ENCODE measurements at places on chromosomes 6 and 20. TPM values are rescaled to one million over a fixed set of nuclear protein-coding genes. Genes with fewer than 3 reads are reported as not detected.

Gene FGD2
- total RNA-seq: 4.3 TPM

DNA sequence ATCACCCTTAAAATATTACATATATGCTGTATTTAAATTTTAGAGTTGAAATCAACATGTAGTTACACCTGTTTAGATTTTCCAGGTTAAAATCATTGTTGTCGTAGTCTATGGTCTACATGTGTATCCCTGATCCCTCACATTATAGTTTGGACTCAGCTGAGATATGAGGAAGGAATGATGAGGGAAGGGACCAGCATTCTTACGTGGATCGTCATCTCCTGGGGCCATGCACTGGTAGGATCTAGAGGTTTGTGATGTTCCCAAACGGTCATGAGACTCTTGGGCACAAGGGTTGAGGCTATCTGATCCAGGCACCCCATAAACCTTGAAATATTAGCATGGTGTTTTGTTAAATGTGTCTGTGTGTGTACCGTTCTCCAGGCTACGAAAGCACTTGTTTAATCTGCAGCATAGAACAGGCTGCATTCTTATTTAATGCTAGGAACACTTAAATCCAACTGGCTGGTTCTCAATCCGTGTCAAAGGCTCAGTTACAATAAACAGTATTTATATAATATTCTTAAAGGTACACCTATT, 55.4 kb downstream of the IPCEF1 start:
- no peak for DNase-seq

DNA sequence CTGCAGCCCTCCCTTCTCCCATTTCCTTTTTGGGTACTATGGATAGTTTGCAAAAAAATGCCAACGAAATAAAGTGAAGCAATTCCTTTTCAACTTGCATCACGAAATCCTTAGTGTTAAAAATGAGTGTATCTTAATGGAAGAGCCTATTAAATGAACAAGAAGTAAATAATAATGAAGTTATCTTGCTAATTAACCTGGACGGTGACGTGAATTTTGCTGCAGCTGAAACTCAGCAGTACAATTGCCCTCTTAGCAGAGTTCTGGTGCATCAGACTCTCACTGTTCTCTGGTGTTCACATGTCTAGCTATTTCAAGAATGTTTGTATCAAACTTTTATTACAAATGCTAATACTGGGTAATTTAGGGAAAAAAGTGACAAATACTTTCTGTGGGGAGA, 119.7 kb upstream of the HDAC2 start:
- DNase-seq: no peak

Gene KIF25
- total RNA-seq: not detected

DNA sequence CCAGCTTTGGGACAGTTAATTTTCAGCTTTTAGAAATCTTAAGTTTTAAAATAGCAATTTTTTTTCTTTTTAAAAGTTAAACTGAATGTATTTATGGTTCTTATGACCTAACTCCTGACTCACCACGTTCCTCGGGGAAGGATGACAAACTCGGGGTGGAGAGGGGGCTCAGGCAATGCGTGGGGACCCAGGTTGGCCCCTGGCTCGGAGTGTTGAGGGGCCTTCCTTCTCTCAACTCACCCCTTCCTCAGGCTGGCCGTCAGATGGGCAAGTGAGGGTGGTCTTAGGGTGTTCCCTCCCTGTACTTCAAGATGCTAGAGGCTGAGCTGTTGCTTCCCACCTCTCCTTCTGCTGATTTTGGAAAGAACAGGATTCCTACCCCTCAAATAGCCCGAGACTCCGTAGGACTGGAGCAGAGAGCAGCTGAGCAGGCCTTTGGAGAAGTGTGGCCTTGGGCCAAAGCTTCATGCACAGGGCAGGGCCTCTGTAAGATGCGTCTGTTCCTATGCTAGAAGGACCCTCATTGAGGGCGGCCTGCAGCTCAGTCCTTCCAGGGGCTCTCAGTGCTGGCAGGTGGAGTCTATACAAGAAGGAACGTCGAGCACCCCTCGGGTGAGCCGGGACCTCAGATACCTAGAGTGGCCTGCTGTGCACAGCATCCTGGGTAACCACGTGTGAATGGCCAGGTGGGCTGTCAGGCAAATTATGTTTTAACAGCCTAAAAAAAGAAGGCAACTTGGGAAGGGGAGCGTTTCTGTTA, 79.3 kb downstream of the TCP11 start:
- DNase-seq: no peak

Gene CST3
- total RNA-seq: 461 TPM

DNA sequence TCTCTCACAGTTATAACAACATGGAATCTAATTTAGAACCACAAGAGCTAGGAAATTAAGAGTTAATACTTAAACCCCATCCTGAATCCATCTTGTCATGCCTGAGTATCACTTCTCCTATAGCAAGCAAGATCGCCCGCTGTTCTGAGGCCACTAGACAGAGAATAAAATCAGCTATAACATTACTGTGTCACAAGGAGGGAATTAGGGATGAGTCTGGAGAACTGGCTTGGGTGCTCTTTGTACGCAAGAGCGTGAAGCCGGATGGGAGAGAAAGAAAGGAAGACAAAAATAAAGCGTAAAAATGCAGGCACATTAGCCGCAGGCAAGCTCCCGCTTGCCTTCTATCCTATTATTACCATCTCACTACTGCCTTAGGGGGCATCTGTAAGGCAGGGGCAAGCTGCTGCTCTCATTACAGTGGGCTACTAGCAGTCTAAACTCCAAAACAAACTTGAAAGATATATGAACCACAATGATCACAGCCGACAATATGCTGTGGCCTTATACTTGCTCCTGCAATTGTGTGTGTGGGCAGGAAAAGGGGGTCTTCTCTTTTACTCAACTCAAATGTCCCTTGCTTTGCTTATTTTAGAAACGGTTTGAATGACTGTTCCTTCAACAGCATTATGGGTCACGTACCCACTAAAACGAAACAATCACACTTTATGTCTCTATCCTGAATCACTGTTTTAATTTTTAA, 81.9 kb downstream of the GJA10 start:
- no peak for DNase-seq

DNA sequence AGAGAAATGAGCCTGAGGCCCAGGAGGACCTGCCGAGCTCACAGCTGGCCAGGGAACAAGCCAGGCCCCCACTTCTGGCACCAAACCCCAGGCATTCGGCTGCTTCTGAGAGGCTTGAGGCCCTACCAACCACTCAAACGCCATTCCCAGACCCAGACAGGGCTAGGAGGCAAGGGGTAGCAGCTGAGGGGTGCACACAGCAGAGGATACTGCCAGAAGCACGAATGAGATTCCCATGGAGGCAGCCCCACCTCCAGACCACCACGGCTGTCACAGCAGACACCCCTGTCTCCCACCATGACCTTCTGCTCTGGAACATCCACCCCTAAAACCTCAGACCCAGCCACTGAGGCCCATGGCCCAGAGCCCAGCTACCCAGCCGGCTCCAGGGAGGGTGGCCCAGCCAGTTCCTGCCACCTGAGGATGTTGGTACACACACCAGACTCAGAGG, 36.1 kb downstream of the NTSR1 start:
- no peak for DNase-seq

GRCh38 chr6:157453978-157454377, 73.0 kb downstream of the ZDHHC14 start:
- DNase-seq: no peak

GRCh38 chr6:1409774-1410465, 20.5 kb downstream of the FOXF2 start:
- no peak for DNase-seq

DNA sequence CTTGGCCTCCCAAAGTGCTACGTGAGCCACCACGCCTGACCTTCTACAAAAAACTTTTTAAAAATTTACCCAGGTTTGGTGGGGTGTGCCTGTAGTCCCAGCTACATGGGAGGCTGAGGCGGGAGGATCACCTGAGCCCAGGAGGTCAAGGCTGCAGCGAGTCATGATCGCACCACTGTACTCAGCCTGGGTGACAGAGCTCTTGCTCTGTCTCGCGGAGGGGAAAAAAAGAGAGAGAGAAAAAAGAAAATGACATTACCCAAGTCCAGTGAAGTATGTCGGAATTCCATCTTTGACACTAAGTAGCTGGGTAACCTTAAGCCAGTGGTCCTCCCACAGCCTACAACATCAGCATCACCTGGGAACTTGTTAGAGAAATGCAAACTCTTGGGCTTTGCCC, 18.8 kb upstream of the MAP1LC3A start:
- no peak for DNase-seq

GRCh38 chr6:145276756-145277155, 458.6 kb downstream of the EPM2A start:
- DNase-seq: no peak

Gene CRISP1
- total RNA-seq: not detected

- peak; percentile 77 for DNase-seq
Observed at GRCh38 chr20:36861875-36862801, 13.8 kb upstream of the TLDC2 start.

DNA sequence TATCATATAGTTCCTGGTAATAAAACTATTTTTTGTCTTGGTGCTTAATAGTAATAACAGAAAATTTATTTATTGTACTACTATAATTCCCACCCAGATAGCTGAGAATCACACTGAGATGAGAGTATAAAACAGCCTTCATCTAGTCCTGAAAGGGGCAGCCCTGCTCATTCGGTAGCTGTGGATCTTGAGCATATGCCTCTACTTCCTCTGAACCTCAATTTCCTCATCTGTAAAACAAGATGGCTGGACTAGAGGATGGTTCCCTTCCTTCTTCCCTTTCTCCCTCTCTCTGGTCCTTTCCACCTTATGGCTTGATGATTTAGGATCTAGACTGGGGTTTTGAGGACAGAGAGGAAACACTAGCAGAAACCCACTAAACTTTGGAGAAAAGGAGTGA, 15.0 kb downstream of the FKBP5 start:
- no peak for DNase-seq

DNA sequence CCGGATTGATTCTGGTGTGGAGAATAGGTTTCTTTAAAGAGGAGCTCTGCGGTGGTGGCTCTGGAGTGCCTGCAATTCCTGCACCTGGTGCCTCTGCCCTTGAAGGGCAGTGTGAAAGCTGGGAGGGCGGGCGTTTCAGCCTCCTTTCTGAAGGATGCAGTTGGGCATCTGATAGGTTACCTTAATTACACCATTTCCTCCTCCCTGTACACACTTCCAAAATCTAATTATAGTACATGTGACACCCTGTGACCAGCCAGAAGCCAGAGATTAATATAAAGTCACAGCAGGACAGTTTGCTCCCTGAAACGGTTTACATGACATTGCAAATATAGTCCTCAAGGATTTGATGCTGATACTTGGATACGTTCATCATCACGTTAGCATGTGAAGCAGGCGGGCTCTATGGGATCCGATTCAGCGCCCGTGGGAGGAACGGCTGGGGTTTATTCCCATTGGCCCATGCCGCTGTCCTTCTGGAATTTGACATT, 548.2 kb downstream of the QKI start:
- peak; percentile 94 for DNase-seq

GRCh38 chr6:106094261-106094963, 8.3 kb downstream of the PRDM1 start:
- DNase-seq: no peak

GRCh38 chr20:60808003-60808672, 443.9 kb upstream of the CDH4 start:
- no peak for DNase-seq

Gene BPIFB4
- not detected for total RNA-seq

Gene DNMT3B
- total RNA-seq: 0.20 TPM

DNA sequence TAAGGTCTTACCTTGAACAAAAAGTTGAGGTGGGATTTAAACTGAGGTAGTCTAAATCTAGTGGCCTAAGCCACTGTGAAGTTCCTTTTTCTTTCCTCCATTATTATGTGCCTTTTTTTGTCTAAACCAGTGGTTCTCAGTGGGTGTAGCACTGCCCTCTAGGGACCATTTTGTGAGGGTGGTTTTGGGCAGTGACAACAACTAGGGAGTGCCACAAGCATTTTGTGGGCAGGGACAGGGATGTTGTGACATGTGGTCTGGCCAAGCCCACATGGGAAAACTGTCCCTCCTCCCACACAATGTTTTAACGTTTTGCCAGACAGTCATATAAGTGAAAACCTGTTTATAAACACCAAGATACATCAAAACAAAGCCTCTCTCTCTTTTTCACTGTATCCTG, 899.4 kb upstream of the FLRT3 start:
- DNase-seq: no peak

- no peak for DNase-seq
Observed at GRCh38 chr20:44279228-44279627, 31.8 kb downstream of the FITM2 start.

DNA sequence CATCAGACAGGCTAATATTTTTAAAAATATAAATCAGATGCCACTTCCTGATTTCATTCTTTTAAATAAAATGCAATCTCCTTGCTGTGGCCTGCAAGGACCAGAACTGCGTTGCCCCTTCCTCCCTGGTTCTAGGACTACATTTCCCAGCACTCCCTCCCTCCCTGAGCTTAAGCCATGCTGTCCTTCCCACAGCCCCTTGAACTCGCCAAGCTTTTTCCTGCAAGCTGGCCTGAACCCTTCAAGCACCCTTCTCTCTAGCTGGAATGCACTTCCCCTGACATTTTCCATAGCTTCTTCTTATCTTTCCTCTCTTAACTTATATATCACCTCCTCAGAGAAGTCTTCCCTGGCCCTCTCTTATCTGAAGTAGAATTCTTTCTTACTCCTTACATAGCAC, 6.1 kb upstream of the DOK5 start:
- DNase-seq: no peak

- DNase-seq: no peak
Observed at GRCh38 chr20:51596668-51597388, 54.3 kb upstream of the NFATC2 start.

DNA sequence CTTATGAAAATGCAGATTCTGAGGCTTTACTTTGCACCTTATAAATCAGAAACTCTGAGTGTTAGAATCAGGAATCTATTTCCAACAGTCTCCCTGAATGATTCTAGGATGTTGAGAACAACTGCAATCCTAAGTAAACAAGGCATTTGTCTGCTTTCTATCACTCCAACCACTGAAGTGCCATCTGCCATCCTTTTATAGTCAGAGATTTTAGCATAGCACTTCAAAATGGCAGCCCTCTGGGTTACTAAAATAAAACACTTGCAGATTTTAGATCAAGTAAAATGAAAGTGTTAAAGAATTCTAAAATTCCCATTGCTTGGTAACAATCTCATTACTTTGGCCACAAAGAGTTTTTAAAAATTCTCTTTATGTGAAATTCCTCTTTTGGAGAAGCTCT, 258.9 kb downstream of the CD109 start:
- DNase-seq: no peak

GRCh38 chr6:40599555-40599954, 12.4 kb upstream of the LRFN2 start:
- DNase-seq: no peak

GRCh38 chr6:142412241-142412640, 110.4 kb downstream of the ADGRG6 start:
- no peak for DNase-seq

Gene TREM2
- total RNA-seq: 0.53 TPM

GRCh38 chr6:158575550-158575949, 15.7 kb downstream of the TMEM181 start:
- DNase-seq: no peak

Gene JPH2
- total RNA-seq: 18.3 TPM

- no peak for DNase-seq
Observed at GRCh38 chr20:59575216-59575615, 29.1 kb upstream of the PHACTR3 start.

- no peak for DNase-seq
Observed at GRCh38 chr20:38252292-38253288, 7.9 kb downstream of the KIAA1755 start.

Gene SLC35D3
- not detected for total RNA-seq

Measured in gastrocnemius medialis (tissue), 4 donors.